ENCODE measurements at places on chromosomes 12 and 14. TPM values are rescaled to one million over a fixed set of nuclear protein-coding genes. Genes with fewer than 3 reads are reported as not detected.

DNA sequence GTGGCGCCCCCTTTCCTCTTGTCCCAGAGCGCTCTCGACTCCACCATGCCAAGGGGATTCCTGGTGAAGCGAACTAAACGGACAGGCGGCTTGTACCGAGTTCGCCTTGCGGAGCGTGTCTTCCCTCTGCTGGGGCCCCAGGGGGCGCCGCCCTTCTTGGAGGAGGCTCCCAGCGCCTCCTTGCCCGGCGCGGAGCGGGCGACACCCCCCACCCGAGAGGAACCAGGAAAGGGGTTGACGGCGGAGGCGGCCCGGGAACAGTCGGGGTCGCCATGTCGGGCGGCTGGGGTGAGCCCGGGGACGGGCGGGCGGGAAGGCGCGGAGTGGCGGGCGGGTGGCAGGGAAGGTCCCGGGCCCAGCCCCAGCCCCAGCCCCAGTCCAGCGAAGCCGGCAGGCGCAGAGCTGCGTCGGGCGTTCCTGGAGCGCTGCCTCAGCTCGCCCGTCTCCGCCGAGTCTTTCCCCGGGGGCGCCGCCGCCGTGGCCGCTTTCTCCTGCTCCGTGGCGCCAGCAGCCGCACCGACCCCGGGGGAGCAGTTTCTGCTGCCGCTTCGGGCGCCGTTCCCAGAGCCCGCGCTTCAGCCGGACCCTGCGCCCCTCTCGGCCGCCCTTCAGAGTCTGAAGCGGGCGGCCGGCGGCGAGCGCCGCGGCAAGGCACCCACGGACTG is 376 bp downstream of the INSM2 start:
- peaks cover 5% of the 10 kb centered on the region for H3K36me3 ChIP-seq
- H3K4me3 ChIP-seq = peak overlapping the region; percentile 69
- peak; percentile 15 for DNase-seq
- H3K4me1 ChIP-seq = peaks cover 6% of the 10 kb centered on the region
- H3K27ac ChIP-seq = no peak overlapping the region

GRCh38 chr12:124819080-124819479 is 44.6 kb downstream of the SCARB1 start:
- H3K27me3 ChIP-seq = no peaks in the 10 kb centered on the region
- H3K4me1 ChIP-seq = no peaks in the 10 kb centered on the region
- peaks cover 14% of the 10 kb centered on the region for H3K36me3 ChIP-seq
- DNase-seq = no peak

The LHX5 gene
- total RNA-seq = not detected

The ZNF891 gene
- total RNA-seq = 1.8 TPM

DNA sequence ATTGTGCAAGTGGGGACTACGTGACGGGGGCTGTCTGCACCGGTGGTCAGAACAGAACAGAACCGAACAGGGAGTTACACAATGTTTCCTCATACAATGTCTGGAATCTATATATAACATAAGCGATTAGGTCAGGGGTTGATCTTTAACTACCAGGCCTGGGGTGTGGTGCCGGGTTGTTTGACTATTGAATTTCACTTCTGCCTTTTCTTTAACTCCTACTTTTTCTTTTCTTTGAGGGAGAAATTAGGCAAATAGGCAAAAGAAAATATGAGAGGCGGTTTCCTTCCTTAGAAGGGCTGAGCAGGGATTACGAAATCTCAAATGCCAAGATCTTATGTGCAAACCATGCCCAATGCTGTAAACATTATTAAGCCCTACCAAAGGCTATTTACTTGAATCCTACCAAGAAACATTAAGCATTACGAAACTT is 140.3 kb downstream of the SLC38A6 start:
- DNase-seq = no peak
- H3K27me3 ChIP-seq = peaks cover 4% of the 10 kb centered on the region
- no peaks in the 10 kb centered on the region for H3K36me3 ChIP-seq
- no peak overlapping the region for H3K27ac ChIP-seq
- no peaks in the 10 kb centered on the region for H3K4me1 ChIP-seq
- H3K4me3 ChIP-seq = no peak overlapping the region

GRCh38 chr14:49310298-49310697 is 275.9 kb downstream of the RPS29 start:
- H3K36me3 ChIP-seq = no peaks in the 10 kb centered on the region
- DNase-seq = no peak
- no peak overlapping the region for H3K27ac ChIP-seq
- H3K4me3 ChIP-seq = no peak overlapping the region

The TESPA1 gene
- 112 TPM for total RNA-seq

The ASIC1 gene
- 17.3 TPM for total RNA-seq

The NPAS3 gene
- total RNA-seq = not detected

DNA sequence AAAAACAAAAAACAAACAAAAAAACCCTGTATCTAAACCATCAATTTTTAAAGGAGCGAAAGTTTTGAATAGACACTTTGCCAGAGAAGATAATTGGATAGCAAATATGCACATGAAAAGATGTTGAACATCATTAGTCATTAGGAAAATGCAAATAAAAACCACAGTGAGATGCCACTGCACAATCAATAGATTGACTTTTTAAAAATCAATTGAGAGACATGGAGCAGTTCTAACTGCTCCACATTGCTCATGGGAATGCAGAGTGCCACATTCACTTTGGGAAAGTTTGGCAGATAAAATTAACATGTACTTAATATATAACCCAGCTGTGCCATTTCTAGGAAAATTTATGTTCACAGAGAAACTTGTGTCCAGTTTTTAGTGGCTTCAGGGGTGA is 12.7 kb downstream of the EIF2S1 start:
- H3K4me3 ChIP-seq = no peak overlapping the region
- H3K4me1 ChIP-seq = peaks cover 47% of the 10 kb centered on the region
- H3K36me3 ChIP-seq = peaks cover 58% of the 10 kb centered on the region
- no peak for DNase-seq
- no peaks in the 10 kb centered on the region for H3K27me3 ChIP-seq
- H3K27ac ChIP-seq = peak overlapping the region; percentile 30

DNA sequence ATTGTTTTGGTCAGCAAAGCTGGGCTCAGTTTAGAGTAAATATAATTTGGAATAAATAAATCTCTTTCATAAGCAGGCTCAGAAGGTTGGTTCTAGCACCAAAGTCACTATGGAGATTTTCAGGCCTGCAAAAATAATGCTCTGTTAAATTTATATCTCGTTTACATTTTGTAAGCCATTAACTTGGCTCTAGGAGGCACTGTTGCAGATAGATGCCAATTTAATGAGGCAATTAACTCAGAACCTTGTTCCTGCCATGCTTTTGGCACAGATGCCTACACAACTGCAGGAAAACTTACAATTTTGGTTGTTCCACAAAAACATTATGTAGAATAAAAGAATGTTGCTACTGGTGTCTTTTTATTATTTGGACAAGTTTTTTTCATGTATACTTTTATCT is 428.1 kb downstream of the FLRT2 start:
- H3K27me3 ChIP-seq = no peaks in the 10 kb centered on the region
- no peak overlapping the region for H3K27ac ChIP-seq
- no peak overlapping the region for H3K4me3 ChIP-seq
- H3K36me3 ChIP-seq = peaks cover 6% of the 10 kb centered on the region
- peaks cover 3% of the 10 kb centered on the region for H3K4me1 ChIP-seq

DNA sequence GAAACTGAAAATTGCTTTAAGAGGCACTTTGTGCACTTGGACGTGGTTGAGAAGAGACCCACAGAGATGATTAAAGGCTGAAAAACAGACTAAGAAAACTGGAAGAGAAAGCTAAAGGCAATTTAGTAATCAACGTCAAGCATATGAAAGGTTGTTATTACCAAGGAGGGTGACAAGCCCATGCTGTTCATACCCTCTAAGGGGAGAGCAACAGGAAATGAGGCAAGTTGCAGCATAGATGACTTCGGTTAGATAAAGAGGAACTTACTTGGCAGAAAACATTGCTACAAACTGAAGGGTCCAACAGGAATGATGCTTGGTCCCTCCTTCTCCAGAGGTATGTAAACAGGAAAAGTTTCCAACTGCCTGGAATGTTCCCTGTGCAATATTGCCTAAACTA is 107.8 kb downstream of the DUSP6 start:
- peak; percentile 45 for DNase-seq
- H3K27ac ChIP-seq = peak overlapping the region; percentile 83
- peak overlapping the region; percentile 40 for H3K4me3 ChIP-seq

The TRIM9 gene
- 7.2 TPM for total RNA-seq

The CCDC198 gene
- not detected for total RNA-seq

- DNase-seq = no peak
- H3K4me3 ChIP-seq = no peak overlapping the region
- no peaks in the 10 kb centered on the region for H3K27me3 ChIP-seq
- H3K4me1 ChIP-seq = no peaks in the 10 kb centered on the region
- no peaks in the 10 kb centered on the region for H3K36me3 ChIP-seq
Measured at GRCh38 chr12:127260531-127260930, 1006.4 kb upstream of the TMEM132C start.

The ACSS3 gene
- not detected for total RNA-seq

The GOLGA5 gene
- total RNA-seq = 13.3 TPM

DNA sequence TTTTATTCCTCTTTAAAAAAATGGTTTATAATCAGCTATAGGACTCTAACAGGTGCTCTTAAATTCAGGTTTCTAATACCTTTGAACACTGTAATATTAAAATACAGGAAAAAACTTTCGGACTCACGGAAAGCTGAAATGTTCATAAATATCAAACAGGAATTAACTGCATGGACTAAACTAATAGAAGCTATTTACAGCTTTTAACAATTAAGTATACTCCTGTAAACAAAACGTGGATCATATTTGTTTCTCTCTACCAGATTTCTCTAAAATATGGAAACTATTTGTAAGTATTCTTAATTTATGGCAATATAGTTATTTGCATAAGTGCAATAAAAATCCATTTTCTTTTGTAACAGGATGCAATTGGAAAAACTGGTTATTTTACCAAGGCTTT is 108.9 kb upstream of the RESF1 start:
- H3K27me3 ChIP-seq = no peaks in the 10 kb centered on the region
- no peak for DNase-seq
- H3K27ac ChIP-seq = no peak overlapping the region

- no peak overlapping the region for H3K27ac ChIP-seq
- peaks cover 19% of the 10 kb centered on the region for H3K27me3 ChIP-seq
- peak overlapping the region; percentile 46 for H3K4me3 ChIP-seq
- H3K36me3 ChIP-seq = no peaks in the 10 kb centered on the region
- DNase-seq = peak; percentile 62
- H3K4me1 ChIP-seq = peaks cover 2% of the 10 kb centered on the region
Measured at GRCh38 chr14:105168979-105169507, 467 bp upstream of the JAG2 start.

The TMPRSS12 gene
- not detected for total RNA-seq

The GARIN6 gene
- not detected for total RNA-seq

The CNTN1 gene
- not detected for total RNA-seq

DNA sequence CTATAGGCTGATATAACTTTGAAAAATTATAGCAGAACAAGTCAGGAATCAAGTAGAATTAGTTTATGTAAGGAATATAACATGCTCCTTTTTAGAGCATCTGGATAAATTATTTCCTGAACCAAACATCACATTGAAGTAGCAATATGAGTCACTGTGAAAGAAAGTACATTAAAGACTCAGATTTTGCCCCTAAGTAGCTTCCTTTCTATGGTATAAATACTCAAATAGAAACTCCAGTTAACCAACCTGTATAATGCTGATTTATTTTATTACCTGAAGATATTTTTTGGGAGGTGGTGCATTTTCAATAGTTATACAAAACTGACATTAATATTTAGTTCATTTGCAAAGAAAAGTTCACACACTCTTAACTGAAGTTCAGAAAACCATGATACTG is 312.1 kb downstream of the ITPR2 start:
- H3K4me1 ChIP-seq = peaks cover 15% of the 10 kb centered on the region
- H3K27me3 ChIP-seq = no peaks in the 10 kb centered on the region
- no peak for DNase-seq

- no peaks in the 10 kb centered on the region for H3K27me3 ChIP-seq
- peaks cover 9% of the 10 kb centered on the region for H3K4me1 ChIP-seq
- no peak for DNase-seq
- H3K4me3 ChIP-seq = no peak overlapping the region
Measured at GRCh38 chr12:92612611-92613010, 90.2 kb upstream of the PLEKHG7 start.

The GUCY2C gene
- not detected for total RNA-seq

The STAC3 gene
- total RNA-seq = 1.7 TPM

The ZC2HC1C gene
- total RNA-seq = 0.41 TPM

DNA sequence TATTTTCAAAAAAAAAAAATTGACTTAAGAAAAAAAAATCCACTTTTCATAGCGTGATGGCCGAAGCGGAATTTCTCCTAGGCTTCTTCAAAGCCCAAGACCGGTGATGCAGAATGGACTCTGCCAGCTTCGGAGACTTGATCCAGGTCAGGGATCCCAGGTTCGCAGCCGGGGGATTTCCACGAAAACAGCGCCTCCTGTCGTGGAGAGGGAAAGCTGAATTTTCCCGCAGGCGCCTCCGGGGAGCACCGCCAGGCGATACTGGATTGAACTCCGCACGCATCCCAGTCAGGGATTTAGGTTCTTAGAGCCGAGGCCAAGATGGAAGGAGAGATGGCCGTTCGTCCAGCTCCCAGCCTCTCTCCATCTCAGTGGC is 2.1 kb downstream of the TTC6 start:
- peaks cover 16% of the 10 kb centered on the region for H3K4me1 ChIP-seq
- peaks cover 14% of the 10 kb centered on the region for H3K36me3 ChIP-seq
- H3K4me3 ChIP-seq = no peak overlapping the region
- H3K27ac ChIP-seq = no peak overlapping the region
- peaks cover 80% of the 10 kb centered on the region for H3K27me3 ChIP-seq
- no peak for DNase-seq
